ENCODE measurements at places on chromosomes 2 and 18.

- peak; percentile 44 for DNase-seq
Measured at GRCh38 chr18:58645398-58645797, 16.5 kb upstream of the ALPK2 start.

- peak; percentile 56 for DNase-seq
Measured at GRCh38 chr2:138787053-138787666, 7.0 kb upstream of the NXPH2 start.

- no peak for DNase-seq
Measured at GRCh38 chr2:59693231-59693959, 860.1 kb downstream of the BCL11A start.

DNA sequence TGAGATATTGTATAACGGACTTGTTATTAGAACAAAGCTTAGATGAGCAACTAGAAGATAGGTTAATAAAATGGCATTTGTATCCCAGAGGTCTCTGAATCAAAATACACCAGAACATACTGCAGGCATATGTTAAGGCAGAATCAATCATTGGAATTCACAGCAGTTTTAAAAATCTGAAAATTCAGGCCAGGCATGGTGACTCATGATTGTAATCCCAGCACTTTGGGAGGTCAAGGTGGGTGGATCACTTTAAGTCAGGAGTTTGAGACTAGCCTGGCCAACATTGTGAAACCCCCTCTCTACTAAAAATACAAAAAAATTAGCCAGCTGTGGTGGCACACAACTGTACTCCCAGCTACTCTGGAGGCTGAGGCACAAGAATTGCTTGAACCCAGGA lies 405.2 kb downstream of the ZEB2 start:
- DNase-seq, result peak; percentile 62

DNA sequence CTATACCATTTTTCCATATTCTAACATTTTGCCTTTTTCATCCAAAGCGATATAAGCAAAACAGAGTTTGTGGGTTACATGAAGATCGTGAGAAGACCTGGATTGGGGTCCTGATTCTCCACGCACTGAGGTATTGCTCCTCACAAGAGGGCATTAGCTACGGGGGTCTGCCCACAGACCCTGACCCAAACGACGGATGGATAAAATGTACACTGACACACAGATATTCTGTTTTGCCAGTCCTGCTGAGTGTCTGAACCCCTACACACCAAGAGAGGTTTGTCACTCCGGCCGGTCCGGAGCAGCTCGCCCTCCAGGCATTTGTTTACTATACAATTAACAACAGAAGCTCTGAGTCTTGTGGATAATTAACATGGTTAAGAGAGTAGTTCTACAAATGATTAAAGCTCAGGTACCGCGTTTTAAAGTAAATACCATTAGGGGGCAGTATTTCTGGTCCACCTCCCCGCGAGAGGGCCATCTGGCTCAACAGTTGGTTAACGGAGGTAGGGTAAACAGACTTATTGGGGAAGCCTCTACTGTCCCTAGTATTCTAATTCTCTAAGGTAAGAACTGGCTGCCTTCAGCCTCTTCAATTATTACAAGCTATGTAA lies 28.4 kb downstream of the SCYGR8 start:
- no peak for DNase-seq

DNA sequence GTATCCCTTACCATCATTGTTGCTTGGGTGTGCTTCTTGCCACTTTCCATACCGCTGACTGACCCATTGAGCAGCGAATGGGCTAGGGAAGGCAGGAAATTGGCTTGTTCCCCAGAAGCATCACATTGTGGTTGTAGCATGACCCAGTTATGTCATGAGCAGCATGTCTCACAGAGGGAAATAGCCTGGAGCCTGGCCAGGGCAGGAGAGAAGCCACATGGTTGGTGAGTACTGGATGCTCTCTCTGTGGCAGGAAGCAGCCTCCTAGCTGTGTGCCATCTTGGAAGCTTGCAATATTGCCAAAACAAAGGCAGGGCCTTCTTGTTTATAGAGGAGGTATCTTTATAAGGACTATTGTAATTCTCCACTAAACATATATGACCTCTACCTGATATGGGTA lies 482.6 kb downstream of the PIK3C3 start:
- no peak for DNase-seq

DNA sequence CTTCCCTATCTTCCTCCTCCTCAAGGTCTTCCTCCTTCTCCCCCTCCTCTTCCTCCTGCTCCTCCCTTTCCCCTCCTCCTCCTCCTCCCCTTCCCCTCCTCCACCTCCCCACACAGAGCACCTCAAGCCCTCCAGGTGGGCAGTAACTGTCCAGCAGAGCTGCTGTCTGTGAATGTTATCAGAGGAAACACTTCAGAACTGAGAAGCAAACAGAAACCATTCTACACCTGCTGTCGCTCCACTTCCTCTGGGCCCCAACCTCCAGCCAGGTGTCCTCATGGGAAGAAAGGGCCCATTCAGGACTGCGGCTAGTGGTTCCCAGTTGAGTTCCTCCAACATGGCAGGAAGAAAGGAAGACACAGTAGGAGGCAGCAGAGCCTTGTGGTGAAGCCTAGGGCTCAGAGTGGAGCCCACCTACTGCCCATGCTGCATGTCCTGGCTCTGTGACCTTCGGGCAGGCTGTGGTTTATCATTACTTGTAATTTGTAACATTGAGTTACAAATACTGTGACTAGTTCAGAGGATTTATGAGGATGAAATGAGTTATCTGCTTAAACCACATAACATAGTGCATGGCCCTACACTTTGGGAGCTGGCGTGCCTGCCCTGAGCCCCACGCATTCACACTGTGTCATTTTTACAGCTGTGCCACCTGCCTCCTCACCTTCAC lies 165.9 kb upstream of the ID2 start:
- no peak for DNase-seq
